ENCODE measurements at places on chromosomes 5 and 9. TPM values are rescaled to one million over a fixed set of nuclear protein-coding genes. Genes with fewer than 3 reads are reported as not detected.

- no peak overlapping the region for H3K27ac ChIP-seq
- H3K36me3 ChIP-seq = no peaks in the 10 kb centered on the region
- H3K4me1 ChIP-seq = no peaks in the 10 kb centered on the region
- H3K4me3 ChIP-seq = no peak overlapping the region
Measured at GRCh38 chr5:107153283-107153682, 517.5 kb downstream of the EFNA5 start.

- peaks cover 4% of the 10 kb centered on the region for H3K27me3 ChIP-seq
- H3K4me3 ChIP-seq = no peak overlapping the region
- no peaks in the 10 kb centered on the region for H3K4me1 ChIP-seq
- H3K36me3 ChIP-seq = no peaks in the 10 kb centered on the region
- no peak overlapping the region for H3K27ac ChIP-seq
Measured at GRCh38 chr5:52945040-52945439, 44.1 kb upstream of the ITGA2 start.

GRCh38 chr9:75101004-75101588 lies 12.8 kb downstream of the OSTF1 start:
- H3K4me1 ChIP-seq = no peaks in the 10 kb centered on the region
- no peaks in the 10 kb centered on the region for H3K27me3 ChIP-seq
- no peaks in the 10 kb centered on the region for H3K36me3 ChIP-seq
- no peak overlapping the region for H3K4me3 ChIP-seq
- no peak for DNase-seq

- no peak overlapping the region for H3K4me3 ChIP-seq
- H3K36me3 ChIP-seq = peaks cover 4% of the 10 kb centered on the region
- H3K27ac ChIP-seq = no peak overlapping the region
- peak; percentile 44 for DNase-seq
- no peaks in the 10 kb centered on the region for H3K4me1 ChIP-seq
- H3K27me3 ChIP-seq = no peaks in the 10 kb centered on the region
Measured at GRCh38 chr5:72138943-72139521, 31.8 kb downstream of the MAP1B start.

LRRC19 gene
- total RNA-seq = not detected

DNA sequence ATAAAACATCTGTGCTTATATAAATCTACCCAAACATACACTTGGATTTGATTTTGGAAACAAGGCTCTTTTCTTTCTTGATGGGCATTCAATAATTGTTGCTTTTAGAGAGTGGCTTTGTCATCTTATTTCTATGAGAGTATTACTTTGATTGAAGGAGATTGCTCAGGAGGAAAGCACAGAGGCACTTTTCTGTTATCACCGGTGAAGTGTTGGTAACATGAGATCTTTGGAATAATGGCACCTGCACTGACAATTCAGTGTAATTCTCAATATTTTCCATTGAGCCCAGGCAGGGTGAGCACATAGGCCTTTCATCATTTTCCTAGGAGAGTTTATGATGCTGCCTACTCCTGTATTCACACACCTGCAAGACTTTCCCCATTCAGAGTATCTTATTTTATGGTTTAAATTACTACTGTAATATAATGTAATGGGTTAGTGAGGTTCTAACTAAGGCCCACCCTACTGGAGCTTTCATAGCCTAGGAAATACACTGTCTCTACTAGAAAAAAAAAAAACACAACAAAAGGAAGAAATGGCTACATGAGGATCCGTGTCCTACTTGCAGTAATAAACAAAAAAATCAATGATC lies 244.3 kb downstream of the DENND1A start:
- H3K27ac ChIP-seq = no peak overlapping the region
- DNase-seq = no peak
- no peak overlapping the region for H3K4me3 ChIP-seq
- no peaks in the 10 kb centered on the region for H3K27me3 ChIP-seq
- H3K4me1 ChIP-seq = no peaks in the 10 kb centered on the region
- H3K36me3 ChIP-seq = no peaks in the 10 kb centered on the region

Measured in K562 (cell line).